Fibroblast of lung (primary cell): ENCODE measurements at places on chromosomes 13 and 19. TPM values are rescaled to one million over a fixed set of nuclear protein-coding genes. Genes with fewer than 3 reads are reported as not detected.

The PTGIR gene
- polyA plus RNA-seq: 8.4 and 27.8 TPM in 2 replicates

The SPRYD7 gene
- polyA plus RNA-seq: 5.9 and 9.4 TPM in 2 replicates

The PRSS57 gene
- not detected in 2 replicates for polyA plus RNA-seq

The JSRP1 gene
- not detected in 2 replicates for polyA plus RNA-seq

The SIGLEC10 gene
- not detected in 2 replicates for polyA plus RNA-seq

The C19orf33 gene
- not detected in 2 replicates for polyA plus RNA-seq

The CACNG8 gene
- 0.01 TPM in 2 replicates for polyA plus RNA-seq

The EDNRB gene
- polyA plus RNA-seq: 1.1 and 2.6 TPM in 2 replicates

The ZNF878 gene
- 0.07 and 0.16 TPM in 2 replicates for polyA plus RNA-seq

The PDE4A gene
- polyA plus RNA-seq: 3.6 and 4.9 TPM in 2 replicates

The TBXA2R gene
- 1.1 and 1.3 TPM in 2 replicates for polyA plus RNA-seq

The C19orf81 gene
- not detected in 2 replicates for polyA plus RNA-seq

The HNRNPL gene
- polyA plus RNA-seq: 189 and 275 TPM in 2 replicates

The NKG7 gene
- polyA plus RNA-seq: not detected in 2 replicates

The PLPPR3 gene
- polyA plus RNA-seq: 0.19 and 0.30 TPM in 2 replicates

The PTPRH gene
- polyA plus RNA-seq: 2.5 and 4.4 TPM in 2 replicates

The ELSPBP1 gene
- not detected in 2 replicates for polyA plus RNA-seq

The AXL gene
- 231 and 319 TPM in 2 replicates for polyA plus RNA-seq

The LILRA6 gene
- polyA plus RNA-seq: not detected in 2 replicates

The CYP2F1 gene
- polyA plus RNA-seq: not detected in 2 replicates

The TNNT1 gene
- 1.4 and 1.7 TPM in 2 replicates for polyA plus RNA-seq

The TTYH1 gene
- not detected in 2 replicates for polyA plus RNA-seq
